Right ventricle myocardium superior (tissue), 1 donor: ENCODE measurements at places on chromosomes 1 and 21. TPM values are rescaled to one million over a fixed set of nuclear protein-coding genes. Genes with fewer than 3 reads are reported as not detected.

- DNase-seq = no peak
Observed at GRCh38 chr1:5734996-5735395, 257.2 kb downstream of the NPHP4 start.

DNA sequence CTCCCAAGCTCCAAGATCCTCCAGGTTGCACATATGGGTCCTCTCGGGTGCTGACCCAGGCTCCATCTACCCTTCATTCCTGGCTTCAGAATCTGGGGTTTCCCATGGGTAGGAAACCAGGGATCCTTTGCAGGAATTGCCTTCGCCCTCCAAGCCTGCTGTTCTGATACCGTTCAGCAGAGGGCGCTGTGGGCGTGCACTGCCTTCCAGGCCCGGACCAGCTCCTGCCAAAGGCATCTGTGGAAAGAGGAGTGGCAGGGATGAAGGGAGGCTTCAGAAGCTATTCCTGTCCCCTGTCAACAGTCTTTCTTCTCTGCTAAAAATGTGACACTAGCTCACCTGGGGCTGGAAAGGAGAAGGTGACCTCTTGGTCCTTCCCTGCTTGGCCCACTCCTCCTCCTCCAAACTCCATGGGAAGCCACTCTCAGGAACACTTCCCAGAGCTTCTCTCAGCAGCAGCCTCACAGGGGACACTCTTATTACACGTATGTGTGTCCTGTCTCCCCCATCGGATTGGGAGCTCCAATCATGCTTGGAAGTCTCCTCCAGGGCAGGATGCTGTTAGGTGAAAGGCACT is 71.2 kb downstream of the VWA5B1 start:
- DNase-seq = peak; percentile 73

GRCh38 chr1:201134405-201134804 is 7.4 kb upstream of the ASCL5 start:
- no peak for DNase-seq

DNA sequence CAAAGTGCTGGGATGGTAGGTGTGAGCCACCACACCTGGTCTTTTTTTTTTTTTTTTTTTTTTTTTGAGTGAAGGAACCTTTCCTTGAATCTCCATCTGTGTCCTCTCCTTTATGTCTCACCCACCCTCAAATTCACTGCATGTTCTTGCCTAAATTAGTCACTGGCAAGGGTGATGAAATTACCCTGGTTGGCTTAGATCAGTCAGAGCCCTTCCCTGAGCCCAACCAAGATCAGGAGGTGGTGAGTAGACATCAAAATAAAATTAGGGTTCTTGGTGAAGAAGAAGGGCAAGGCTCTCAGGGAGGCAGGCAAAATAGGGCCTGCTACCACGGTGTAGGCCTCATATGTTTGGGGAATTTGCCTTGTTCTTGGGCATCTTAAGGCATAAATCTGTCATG is 5.3 kb upstream of the TNN start:
- DNase-seq = no peak

DNA sequence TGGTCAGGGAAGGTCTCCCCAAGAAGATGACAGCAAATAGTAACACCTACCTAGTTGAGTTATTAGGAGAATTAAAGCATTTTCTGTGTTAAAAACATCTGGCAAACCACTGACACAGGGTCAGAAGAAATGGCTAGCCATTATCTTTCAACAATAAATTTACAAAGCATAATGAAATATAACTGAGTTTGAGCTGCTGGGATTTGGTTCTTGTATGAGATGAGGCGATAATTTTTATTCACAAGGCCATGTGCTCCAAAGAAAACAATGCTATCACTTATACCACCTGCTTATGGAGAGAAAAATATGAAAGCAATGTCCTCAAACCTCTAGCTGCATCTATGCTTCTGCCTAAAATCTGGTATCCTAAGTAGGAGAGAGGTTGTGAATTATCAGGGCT is 202.3 kb downstream of the CRB1 start:
- no peak for DNase-seq

GRCh38 chr1:46525253-46525983 is 26.0 kb downstream of the KNCN start:
- no peak for DNase-seq

- DNase-seq = no peak
Observed at GRCh38 chr21:42543106-42543847, 29.6 kb downstream of the SLC37A1 start.

GRCh38 chr21:33942426-33942825 is 26.8 kb upstream of the ATP5PO start:
- DNase-seq = no peak

- no peak for DNase-seq
Observed at GRCh38 chr1:53572065-53572814, 113.0 kb downstream of the DMRTB1 start.

GRCh38 chr21:31514598-31514997 is 144.9 kb upstream of the SOD1 start:
- DNase-seq = no peak

- DNase-seq = no peak
Observed at GRCh38 chr1:226371866-226372490, 35.9 kb downstream of the PARP1 start.

DNA sequence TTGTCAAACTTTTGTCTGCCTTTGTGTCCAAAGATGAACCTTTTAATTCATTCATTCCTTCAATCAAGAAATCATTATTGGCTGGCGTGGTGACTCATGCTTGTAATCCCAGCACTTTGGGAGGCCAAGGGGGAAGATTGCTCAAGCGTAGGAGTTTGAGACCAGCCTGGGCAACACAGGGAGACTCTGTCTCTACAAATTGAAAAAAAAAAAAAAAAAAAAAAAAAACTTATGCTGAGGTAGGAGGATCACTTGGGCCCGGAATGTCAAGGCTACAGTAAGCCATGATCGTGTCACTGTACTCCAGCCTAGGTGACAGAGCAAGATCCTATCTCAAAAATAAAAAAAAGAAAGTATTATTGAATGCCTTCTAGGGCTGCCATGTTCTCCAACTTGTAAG is 51.3 kb upstream of the CXADR start:
- DNase-seq = no peak

DNA sequence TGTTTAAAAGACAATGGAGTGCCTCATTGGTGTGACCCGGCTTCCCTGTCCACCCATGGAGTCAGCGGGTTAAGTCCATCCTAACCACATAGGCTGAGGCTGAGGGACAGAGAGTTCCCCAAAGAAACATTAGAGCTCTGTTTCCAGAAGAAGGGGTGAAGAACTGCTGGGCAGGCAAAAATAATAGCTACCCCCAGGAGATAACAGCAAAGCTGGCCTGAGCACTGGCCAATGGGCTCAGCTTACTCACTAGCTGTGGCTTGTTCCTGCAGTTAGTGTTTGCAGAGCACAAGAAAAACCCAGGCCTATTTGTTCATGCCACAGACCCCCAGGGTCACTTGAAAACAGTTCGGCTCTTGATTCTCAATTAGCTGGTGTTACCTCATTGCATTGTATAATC is 311.2 kb downstream of the NFIA start:
- DNase-seq = no peak

GRCh38 chr1:46536527-46536926 is 14.9 kb downstream of the KNCN start:
- DNase-seq = no peak

GRCh38 chr1:59045137-59045536 is 251.8 kb upstream of the FGGY start:
- no peak for DNase-seq

GRCh38 chr21:35924714-35925301 is 135.5 kb downstream of the SETD4 start:
- no peak for DNase-seq

GRCh38 chr21:42009018-42009830 is 936 bp downstream of the ZBTB21 start:
- DNase-seq = peak; percentile 57

GRCh38 chr1:184569106-184569505 is 182.3 kb downstream of the C1orf21 start:
- no peak for DNase-seq

GRCh38 chr1:43331688-43332087 is 5.9 kb upstream of the MPL start:
- DNase-seq = no peak

GRCh38 chr1:204520834-204521709 is 4.9 kb downstream of the MDM4 start:
- DNase-seq = no peak

- DNase-seq = no peak
Observed at GRCh38 chr1:247386217-247386616, 29.8 kb upstream of the NLRP3 start.

- DNase-seq = peak; percentile 72
Observed at GRCh38 chr1:35717911-35718476, 690 bp downstream of the C1orf216 start.

DNA sequence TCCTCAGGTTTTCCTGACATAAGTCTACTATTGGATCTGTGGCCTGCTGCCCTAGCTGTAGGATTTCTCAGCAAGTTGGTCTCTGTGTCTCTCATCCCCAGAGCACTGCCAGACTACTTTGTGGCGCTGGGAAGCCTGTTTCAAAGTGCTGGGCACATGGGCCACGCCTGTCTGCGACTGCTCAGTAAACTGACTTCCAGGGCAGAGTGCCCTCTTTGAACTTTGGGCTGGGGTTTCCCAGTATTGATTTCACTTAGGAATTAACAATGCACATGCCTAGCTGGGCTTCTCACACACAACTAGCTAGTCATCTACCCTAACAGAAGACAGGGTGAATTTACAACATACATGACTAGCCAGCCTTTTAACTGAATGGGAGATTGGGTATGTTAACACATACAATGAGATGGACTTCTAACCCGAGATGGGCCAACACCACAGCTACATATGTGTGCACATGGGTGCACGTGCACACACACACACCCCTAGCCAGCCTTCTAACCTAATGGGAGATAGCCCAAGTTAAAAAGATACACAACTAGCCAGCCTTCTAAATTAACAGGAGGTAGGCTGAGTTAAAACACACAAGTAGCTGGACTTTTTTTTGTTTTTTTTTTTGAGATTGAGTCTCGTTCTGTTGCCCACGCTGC is 6.9 kb upstream of the TRIM17 start:
- no peak for DNase-seq

- DNase-seq = no peak
Observed at GRCh38 chr1:193437785-193438184, 251.4 kb upstream of the B3GALT2 start.

SPRR2F gene
- not detected for total RNA-seq

RUNX1 gene
- total RNA-seq = 1.5 TPM

TNFRSF9 gene
- not detected for total RNA-seq

STUM gene
- 1.2 TPM for total RNA-seq

ATXN7L2 gene
- 2.4 TPM for total RNA-seq

TMEM50A gene
- total RNA-seq = 73.5 TPM

HUNK gene
- total RNA-seq = 0.19 TPM

MPL gene
- 0.40 TPM for total RNA-seq

CYB5RL gene
- total RNA-seq = 4.8 TPM

SASS6 gene
- total RNA-seq = 1.6 TPM

CFAP45 gene
- total RNA-seq = 1.2 TPM

C1orf115 gene
- total RNA-seq = 21.0 TPM
